Cortex of kidney (tissue), 1 donor: ENCODE measurements at places on chromosomes 1 and 21.

DNA sequence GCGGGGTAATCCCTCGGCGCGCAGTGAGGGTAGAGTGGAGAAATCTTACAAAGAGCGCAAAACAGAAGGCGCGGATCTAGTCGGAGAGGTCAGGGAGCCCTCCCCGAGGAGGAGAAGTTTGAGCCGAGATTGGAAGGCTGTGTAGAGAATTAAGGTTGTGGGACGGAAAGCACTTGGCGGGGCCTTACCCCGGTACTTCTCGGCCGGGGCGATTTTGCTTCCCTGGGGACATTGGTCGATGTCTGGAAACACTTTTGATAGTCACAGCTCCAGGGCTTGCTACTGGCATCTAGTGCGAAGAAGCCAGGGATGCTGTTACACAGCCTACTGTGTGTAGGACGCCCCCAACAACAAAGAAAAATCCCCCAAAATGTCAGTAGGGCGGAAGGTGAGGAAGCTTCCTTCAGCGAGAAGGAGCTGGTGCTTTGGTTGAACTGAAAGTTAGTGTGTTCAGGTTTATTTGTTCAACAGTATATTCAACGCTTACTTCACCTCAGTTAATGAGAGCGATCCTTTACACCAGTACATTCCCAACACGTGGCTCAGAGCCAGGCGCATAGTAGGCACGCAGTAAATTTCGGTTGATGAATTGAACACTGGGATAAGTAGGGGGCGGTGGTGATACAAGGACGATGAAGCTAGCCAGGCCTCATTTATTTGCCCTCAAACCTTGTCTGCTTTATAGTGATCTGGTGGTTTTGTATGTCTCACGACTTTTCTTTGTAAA is 807 bp downstream of the CEP85 start:
- no peak for DNase-seq

DNA sequence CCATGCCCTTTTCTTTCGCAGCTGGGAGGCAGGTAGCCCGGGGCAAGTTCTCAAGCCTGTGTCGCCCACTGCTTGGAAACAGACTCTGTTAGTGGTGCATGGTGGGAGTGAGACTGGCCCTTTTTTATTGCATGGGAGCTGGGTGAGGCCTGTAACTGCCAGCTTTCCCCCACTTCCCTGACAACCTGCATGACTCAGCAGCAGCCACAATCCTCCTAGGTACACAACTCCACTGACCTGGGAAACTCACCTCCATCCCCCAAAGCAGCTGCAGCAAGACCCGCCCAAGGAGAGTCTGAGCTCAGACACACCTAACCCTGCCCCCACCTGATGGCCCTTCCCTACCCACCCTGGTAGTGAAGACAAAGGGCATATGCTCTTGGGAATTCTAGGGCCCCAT is 25.8 kb downstream of the PIGP start:
- no peak for DNase-seq

DNA sequence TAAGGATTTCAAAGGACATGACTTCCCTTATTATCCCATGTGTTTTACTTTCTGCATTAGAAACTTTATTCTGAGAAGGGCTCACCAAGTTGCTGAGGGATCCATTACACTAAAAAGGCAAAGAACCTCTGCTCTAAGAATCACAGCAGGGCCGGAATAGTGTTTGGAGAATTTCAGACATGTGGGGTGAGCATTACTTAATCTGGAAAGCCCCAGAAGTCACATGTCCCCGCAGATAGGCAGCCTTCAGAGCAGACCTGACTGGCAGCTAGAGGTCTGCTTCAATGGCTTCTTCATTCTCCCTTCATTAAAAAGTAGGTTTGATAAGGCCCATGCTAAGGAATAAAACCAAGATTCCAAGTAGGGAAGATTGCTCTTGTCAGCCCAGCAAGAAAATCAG is 52.6 kb upstream of the RBM15 start:
- no peak for DNase-seq

DNA sequence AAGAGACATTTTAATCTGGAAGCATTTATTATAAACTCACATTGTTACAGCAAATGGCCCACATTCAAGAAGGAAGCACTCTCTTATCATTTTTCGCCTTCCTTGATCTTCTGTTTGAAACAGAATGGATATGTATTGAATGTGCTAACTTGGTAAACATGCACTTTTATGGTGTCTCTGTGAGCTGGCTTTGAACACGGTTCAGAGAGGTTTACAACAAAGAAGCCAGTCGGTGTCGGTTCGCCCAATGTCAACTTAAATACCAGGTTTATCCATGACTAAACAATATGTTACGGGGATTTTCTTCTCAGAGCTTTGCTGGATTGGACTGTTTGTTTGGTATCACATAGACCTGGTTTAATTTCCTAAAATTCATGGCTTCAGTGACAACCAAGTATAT is 226.4 kb downstream of the TGFB2 start:
- DNase-seq: no peak

- DNase-seq: no peak
Observed at GRCh38 chr1:100246738-100247137, 2.9 kb downstream of the DBT start.

DNA sequence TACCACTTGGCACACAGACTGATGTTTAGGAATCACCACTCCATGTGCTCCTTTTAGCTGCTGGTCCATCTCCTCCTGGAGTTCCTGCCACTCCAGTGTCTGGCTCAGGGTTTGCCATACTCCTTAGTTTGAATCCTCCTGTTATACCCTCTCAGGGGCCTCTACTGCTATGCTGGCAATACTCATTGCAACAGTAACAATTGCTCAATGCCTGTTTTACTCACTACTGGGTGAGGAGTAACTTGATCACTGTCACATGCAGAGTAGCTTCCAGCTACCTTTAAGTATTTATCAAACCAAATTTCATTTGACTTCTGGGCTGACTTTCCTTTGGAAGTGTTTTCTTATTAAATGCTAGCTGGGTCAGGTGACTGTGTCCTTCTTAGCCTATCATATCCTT is 107.2 kb upstream of the WLS start:
- no peak for DNase-seq

DNA sequence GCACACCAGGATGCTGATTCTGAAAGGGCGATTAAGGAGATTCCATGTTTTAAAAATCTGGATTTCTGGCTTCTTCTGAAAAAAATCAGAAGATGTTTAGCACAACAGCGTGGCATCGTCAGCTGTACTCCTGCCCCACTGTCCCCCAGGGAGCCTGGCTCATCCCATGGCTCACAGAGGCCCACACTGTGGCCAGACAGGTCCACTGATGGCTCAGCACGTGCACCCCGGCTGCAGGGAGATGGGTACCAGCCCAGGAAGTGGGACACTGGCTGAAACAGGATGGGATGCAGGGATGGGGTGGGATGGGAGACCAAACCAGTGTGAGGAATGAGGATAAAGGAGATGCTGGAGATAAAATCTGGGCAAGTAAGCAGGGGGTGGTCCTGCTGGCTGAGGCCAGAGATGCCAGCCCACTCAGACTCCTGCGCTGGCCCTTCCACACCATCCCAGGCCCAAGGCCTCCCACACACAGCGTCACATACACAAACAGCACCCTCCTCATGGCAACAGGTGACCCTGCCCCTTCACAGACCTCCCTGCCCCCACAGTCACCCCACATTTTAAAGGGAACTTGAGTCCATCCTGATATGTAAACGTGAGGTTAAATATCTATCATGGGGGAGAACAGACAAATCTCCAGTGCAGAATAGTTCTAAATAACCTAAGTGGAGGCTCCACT is 23.9 kb upstream of the SAMD11 start:
- no peak for DNase-seq

GRCh38 chr1:207755846-207756693 is 4.2 kb downstream of the CD46 start:
- no peak for DNase-seq

- no peak for DNase-seq
Observed at GRCh38 chr1:203570805-203571204, 55.8 kb upstream of the ATP2B4 start.

DNA sequence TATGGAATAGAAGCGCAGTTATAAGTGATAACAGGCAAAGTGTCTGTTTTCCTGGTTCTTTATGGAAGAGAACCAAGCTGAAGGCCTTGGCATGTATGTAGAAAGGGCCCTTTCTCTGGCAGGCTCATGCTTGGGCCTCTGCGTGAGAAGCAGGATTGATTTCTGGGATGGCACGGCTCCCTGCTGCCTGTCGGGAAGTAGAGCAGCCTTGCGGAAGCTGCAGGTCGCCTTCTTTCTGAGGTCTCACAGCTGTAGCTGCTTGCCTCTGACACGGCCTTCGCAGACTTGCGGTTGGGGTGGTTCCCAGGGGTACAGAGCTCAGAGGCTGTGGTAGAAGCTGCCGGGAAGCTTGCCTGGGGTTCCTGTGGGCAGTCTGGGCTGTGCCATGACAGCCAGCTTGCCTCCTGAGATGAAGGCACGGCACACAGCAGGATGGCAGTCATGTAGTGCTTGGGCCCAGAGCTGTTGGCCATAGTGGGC is 39.4 kb downstream of the TRAPPC10 start:
- DNase-seq: no peak

DNA sequence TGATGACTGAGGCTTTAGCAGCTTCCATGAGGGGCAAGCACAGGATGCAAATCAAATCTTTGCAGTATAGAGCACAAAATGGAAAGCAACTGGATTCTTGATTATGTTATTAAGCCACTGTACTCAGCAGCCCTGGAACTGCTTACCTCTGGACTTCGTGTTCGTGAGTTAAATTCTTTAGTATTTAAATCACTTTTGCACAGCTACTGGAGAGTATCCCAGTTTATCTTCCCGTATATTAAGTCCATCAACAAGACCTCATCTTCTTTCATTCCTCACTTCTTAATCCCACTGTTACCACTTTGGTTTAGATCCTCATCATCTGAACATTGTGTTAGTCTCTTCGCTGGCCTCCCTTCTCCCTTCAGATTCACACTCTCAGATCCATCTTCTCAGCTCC is 108.9 kb downstream of the GREM2 start:
- no peak for DNase-seq

- no peak for DNase-seq
Observed at GRCh38 chr1:109895720-109896504, 14.7 kb upstream of the CSF1 start.

- no peak for DNase-seq
Observed at GRCh38 chr1:103958699-103959098, 209.0 kb downstream of the AMY1C start.

GRCh38 chr1:24793447-24794129 is 48.3 kb downstream of the CLIC4 start:
- no peak for DNase-seq

DNA sequence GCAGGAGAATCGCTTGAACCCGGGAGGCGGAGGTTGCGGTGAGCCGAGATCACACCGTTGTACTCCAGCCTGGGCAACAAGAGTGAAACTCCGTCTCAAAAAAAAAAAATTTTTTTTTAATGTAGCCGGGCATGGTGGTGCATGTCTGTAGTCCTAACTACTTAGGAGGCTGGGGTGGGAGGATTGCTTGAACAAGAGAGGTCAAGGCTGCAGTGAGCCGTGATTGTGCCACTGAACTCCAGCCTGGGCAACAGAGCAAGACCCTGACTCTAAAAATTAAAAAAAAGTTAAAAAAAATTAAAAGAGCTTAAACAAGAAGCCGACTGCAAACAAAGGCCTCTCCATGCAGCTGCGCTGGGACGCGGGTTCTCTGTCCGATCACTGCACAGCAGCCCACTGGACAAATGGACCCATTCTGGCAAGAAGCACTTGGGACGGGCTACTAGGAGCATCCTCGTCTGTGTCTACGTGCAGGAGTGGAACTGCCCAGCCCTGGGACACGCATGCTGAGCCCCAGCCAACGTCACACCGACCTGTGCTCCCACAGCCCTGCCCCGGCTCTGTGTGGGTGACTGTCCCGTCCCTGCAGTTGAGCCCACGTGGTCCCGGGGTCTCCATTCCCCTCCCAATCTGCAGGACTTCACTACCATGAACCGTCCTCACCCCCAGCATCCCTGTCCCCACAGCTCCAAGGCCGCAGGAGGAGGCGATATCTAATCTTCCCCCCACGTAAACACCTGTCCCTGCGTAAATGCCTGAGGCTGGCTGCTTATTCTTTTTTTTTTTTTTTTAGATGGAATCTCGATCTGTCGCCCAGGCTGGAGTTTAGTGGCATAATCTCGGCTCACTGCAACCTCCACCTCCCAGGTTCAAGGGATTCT is 12.3 kb downstream of the SLC35E2B start:
- no peak for DNase-seq

DNA sequence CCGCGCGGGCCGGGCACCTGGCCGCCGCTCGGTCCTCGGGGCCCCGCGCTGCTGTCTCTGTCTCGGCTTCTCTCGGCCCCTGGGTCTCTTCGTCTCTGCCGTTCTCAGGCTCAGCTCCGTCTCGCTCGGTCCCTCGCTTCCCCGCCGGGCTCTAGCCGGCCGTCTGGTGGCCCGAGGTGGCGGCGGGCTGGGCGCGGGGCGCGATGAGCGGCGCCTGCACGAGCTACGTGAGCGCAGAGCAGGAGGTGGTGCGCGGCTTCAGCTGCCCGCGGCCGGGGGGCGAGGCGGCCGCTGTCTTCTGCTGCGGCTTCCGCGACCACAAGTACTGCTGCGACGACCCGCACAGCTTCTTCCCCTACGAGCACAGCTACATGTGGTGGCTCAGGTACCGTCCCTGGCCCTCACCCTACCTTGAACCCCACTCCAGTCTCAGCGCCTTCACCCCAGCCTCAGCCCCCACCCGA is 355 bp downstream of the SHISAL2A start:
- DNase-seq: no peak

- no peak for DNase-seq
Observed at GRCh38 chr1:243495442-243496186, 239.8 kb downstream of the SDCCAG8 start.

DNA sequence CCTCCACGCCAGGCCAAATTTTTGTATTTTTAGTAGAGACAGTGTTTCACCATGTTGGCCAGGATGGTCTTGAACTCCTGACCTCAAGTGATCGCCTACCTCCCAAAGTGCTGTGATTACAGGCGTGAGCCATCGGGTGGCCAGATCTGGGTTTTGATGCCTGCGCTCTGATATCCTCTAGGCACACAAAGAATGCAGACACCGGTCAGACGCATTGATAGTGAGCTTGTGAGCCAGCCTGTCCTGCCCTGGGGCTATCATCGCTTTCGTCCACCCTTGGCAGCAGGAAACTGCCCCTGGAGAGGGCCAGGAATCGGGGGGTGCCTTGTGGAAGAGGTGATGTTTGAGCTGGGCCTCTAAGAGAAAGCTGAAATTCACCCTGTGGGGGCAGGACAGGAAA is 4.0 kb downstream of the FBLIM1 start:
- no peak for DNase-seq

DNA sequence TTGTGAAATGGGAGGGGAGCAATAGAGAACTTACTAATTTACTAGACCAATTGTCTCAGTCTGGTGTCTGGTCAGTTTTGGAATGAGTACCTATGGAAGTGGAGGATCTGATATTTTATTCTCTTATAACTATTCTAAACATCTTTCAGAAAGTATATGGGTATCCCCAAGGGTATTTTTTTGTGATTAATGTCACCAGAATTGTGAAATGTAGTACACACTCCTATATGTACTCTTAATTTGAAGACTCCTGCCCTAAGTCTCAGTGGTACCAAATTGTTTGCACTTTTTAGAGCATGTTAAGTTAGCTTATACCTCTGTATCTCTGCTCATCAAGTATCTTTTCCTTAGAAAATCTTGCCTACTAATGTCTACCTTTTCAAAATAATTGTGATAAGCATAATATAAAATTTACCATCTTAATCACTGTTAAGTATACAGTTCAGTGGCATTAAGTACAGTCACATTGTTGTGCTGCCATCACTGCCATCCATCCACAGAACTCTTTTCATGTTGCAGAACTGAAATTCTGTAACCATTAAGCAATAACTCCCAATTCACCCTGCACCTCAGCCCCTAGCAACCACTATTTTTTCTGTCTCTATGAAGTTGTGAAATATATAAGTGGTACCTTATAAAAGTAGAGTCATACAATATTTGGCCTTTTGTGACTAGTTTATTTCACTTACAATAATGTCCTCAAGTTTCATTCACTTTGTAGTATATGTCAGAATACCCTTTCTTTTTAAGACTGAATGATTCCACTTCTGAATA is 40.5 kb downstream of the SLC30A7 start:
- no peak for DNase-seq
